ENCODE measurements at places on chromosomes 11 and 22. TPM values are rescaled to one million over a fixed set of nuclear protein-coding genes. Genes with fewer than 3 reads are reported as not detected.

The RCOR2 gene
- 0.37 TPM for total RNA-seq

The SLC25A45 gene
- 2.9 TPM for total RNA-seq

GRCh38 chr11:116112087-116112935 lies 608.1 kb upstream of the CADM1 start:
- no peak overlapping the region for H3K4me3 ChIP-seq
- no peaks in the 10 kb centered on the region for H3K36me3 ChIP-seq
- DNase-seq: no peak
- no peak overlapping the region for H3K27ac ChIP-seq
- H3K27me3 ChIP-seq: peaks cover 13% of the 10 kb centered on the region

- peak overlapping the region; percentile 98 for H3K27ac ChIP-seq
- H3K4me3 ChIP-seq: peak overlapping the region; percentile 97
These were observed 3.9 kb downstream of the MYEOV start for GRCh38 chr11:69297787-69298266.

The OR5AR1 gene
- not detected for total RNA-seq

DNA sequence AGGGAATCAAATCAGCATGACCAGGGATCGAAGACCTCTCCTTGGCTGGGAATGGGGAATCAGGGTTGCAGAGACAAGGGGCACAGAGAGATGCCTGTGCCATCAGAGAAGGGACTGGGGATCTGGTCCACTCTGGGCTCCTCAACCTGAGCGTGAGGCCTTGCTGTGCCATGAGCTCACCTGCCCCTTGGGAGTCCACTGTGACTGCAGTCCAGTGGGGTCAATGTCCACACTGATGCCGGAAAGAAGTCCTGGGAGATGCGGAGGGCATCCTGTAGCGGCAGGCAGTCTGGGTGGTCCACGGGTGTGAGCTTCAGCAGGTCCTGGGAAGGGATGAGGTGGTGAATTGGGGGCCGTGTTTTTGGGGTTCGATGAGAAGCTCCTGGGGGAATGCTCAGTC lies 7.3 kb upstream of the RGL4 start:
- peaks cover 9% of the 10 kb centered on the region for H3K4me1 ChIP-seq
- H3K27ac ChIP-seq: no peak overlapping the region
- no peak overlapping the region for H3K4me3 ChIP-seq
- H3K36me3 ChIP-seq: peaks cover 8% of the 10 kb centered on the region
- H3K27me3 ChIP-seq: no peaks in the 10 kb centered on the region

GRCh38 chr22:23219822-23220484 lies 39.6 kb downstream of the BCR start:
- DNase-seq: peak; percentile 64
- no peaks in the 10 kb centered on the region for H3K27me3 ChIP-seq
- peak overlapping the region; percentile 34 for H3K4me3 ChIP-seq
- peaks cover 5% of the 10 kb centered on the region for H3K36me3 ChIP-seq

DNA sequence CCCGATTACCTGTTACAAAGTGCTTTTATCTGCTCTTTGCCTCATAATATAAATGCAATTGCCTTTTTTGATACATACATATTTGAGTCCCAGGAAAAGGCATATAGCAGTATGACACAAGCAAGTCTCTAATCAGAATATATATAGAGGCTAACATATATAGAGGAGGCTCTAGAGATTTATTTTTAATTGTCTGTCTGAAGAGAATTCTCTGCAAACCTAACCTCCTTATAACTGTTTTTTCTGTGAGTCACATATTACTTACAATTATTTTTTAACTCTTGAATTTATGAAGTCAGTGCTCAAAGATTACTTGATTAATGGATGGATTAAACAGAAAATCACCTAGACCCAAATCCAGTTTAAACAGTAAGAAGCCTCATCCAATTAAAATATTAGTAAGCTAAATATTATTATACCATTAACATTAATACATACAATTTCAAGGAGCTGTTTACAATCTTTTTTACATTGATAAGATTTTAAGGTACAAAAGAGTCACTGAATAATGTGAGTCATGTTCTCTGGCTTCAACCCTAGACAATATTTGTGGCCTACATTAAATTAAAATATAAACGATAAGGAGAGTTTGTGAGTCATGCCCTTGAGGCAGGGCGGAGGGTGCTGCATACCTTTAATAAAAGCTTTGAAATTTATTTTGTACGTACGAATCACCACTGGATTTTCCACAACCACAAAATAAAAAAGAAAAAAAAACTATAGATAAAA lies 19.2 kb upstream of the MMP13 start:
- H3K36me3 ChIP-seq: no peaks in the 10 kb centered on the region
- no peak overlapping the region for H3K27ac ChIP-seq
- peak; percentile 17 for DNase-seq
- peaks cover 22% of the 10 kb centered on the region for H3K4me1 ChIP-seq
- no peak overlapping the region for H3K4me3 ChIP-seq

GRCh38 chr11:130606781-130607511 lies 158.5 kb downstream of the ADAMTS15 start:
- H3K36me3 ChIP-seq: no peaks in the 10 kb centered on the region
- no peak for DNase-seq
- H3K27ac ChIP-seq: no peak overlapping the region
- no peak overlapping the region for H3K4me3 ChIP-seq
- H3K4me1 ChIP-seq: peaks cover 2% of the 10 kb centered on the region
- no peaks in the 10 kb centered on the region for H3K27me3 ChIP-seq

GRCh38 chr11:108906826-108907225 lies 242.0 kb downstream of the DDX10 start:
- peaks cover 39% of the 10 kb centered on the region for H3K4me1 ChIP-seq
- H3K4me3 ChIP-seq: no peak overlapping the region
- H3K27ac ChIP-seq: no peak overlapping the region
- H3K27me3 ChIP-seq: no peaks in the 10 kb centered on the region
- no peak for DNase-seq
- peaks cover 7% of the 10 kb centered on the region for H3K36me3 ChIP-seq

DNA sequence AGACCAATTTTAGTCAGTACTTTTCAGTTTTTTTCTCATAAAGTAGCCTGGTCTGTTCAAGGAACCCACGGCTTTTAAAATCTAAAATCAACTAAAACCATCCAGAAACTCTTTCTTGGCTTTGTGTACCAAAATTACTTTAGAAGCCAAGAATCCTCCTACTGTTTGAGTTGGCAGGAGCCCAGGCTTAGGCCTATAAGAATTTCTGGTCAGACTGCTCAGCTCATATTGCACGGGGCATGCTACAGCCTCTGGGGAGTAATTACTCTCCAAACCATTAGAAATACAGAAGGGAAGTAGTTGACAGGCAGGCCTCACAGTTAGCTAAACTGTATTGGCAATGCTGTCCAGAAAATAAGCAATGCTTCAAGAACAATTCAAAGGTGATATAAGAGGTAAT lies 1862.9 kb upstream of the RAG2 start:
- no peak overlapping the region for H3K4me3 ChIP-seq
- no peak overlapping the region for H3K27ac ChIP-seq
- DNase-seq: no peak
- no peaks in the 10 kb centered on the region for H3K27me3 ChIP-seq

The IL18 gene
- total RNA-seq: 121 TPM

The SUSD2 gene
- total RNA-seq: 3.1 TPM

DNA sequence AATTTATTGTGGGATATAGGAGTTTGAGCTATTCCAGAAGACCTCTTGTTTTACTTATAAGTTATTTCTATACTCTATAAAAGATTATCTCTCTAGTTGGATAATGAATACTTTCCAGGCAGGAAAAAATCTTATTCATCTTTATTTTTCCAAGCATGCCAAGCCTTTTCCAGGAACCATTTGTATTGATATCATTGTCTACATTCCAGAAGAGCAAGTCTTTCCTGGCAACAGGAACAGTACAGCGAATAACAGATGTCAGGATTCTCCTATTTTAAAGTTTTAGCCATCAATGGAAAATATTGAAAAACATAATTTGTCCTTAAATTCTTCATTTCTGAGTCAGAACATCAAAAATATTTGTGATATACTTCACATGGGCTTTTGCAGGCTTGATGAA lies 5.2 kb upstream of the NXPE1 start:
- H3K27ac ChIP-seq: no peak overlapping the region
- no peak overlapping the region for H3K4me3 ChIP-seq
- H3K4me1 ChIP-seq: no peaks in the 10 kb centered on the region
- H3K36me3 ChIP-seq: no peaks in the 10 kb centered on the region

The ZP1 gene
- not detected for total RNA-seq

The IFITM1 gene
- 45.6 TPM for total RNA-seq

GRCh38 chr11:68714060-68714856 lies 29.9 kb downstream of the GAL start:
- no peak for DNase-seq
- no peak overlapping the region for H3K27ac ChIP-seq

- H3K36me3 ChIP-seq: peaks cover 11% of the 10 kb centered on the region
- H3K4me1 ChIP-seq: peaks cover 41% of the 10 kb centered on the region
- H3K4me3 ChIP-seq: peak overlapping the region; percentile 61
- peak overlapping the region; percentile 98 for H3K27ac ChIP-seq
- peak; percentile 78 for DNase-seq
- H3K27me3 ChIP-seq: no peaks in the 10 kb centered on the region
These were observed 10.8 kb upstream of the LDHA start for GRCh38 chr11:18383388-18384156.

DNA sequence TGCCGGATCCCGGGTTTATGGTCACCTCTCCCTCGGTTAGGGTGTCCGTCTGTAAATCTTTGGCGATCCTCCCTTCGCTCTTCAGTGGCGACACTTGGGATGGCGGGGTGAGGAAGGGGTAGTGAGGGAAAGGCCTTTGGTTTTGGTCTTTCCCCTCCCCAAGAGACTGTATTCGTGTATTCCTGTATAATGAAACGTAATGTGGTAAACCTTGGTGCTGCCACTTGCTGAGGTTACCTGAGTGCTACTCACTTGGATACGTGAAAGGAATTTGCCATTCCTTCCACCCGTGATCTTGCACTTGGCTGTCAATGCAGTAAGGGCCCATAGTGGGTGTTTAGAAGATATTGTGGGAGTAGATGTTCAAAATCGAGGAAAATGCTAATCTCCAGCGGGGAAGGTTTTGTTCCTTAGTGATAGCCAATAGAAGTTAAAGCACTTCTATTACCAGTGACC lies 578 bp upstream of the NUP160 start:
- H3K27ac ChIP-seq: peak overlapping the region; percentile 89
- DNase-seq: no peak
- H3K27me3 ChIP-seq: no peaks in the 10 kb centered on the region
- peaks cover 22% of the 10 kb centered on the region for H3K4me1 ChIP-seq
- H3K4me3 ChIP-seq: peak overlapping the region; percentile 87

DNA sequence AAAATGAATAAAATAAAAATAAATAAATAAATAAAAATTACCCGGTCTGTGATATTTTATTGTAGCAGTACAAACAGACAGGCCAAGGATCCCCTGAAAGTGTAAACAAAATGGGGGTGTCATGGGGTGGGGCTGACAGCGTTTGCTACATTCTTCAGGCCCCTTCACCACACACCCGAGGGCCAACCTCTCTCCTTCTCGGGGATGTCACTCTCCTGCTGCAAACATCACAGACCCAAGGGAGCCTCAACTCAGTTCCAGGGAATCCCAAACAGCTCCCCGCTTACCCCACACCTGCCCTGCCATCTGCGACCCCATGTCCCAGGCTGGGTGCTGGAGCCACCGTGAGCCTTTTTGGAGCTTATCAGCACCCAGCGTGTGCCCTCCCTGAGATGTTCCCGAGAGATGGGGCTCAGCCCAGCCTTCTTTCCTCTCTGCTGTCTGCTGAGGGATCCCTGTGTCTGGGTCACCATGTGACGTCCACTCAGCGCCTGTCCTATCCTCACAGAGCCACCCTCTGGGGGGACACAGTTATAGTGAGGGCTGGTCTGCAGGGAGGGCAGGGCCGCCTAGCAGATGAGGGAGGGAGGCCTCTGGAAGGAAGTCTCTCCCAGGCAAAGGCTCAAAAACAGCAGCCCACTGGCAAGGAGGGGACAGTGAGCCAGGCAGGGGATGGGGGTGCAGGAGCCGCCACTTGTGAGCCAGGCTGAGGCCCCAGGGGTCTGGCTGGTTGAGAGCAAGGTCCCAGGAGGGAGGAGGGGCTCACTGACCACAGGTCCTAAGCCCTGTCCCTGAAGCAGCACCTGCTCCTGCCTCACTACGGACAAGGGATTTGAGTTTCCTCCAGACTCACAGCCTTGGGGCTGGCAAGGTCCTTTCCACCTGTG lies 1041.6 kb downstream of the BRD1 start:
- H3K27me3 ChIP-seq: no peaks in the 10 kb centered on the region
- H3K27ac ChIP-seq: no peak overlapping the region
- no peaks in the 10 kb centered on the region for H3K4me1 ChIP-seq
- DNase-seq: no peak
- no peak overlapping the region for H3K4me3 ChIP-seq

The CXCR5 gene
- not detected for total RNA-seq

The IGLL1 gene
- total RNA-seq: not detected

DNA sequence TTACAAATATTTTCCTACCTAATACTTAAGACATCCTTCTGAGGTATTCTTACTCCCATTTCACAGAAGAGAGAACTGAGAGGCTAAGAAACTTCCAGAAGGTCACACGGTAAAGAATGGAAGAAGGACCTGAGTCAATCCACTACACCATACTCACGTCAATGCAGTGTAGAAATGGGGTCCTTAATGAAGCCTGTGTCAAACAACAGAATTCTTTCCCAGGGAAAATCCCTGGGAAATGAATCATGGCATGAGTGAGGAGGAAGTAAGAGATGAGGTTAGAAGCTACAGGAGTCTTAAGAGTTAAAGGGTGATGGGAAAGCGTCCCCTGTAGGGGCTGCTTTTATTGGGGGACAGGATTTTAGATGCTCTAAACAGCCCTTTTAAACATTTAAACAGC lies 147.9 kb downstream of the C11orf91 start:
- H3K36me3 ChIP-seq: no peaks in the 10 kb centered on the region
- DNase-seq: no peak
- peaks cover 6% of the 10 kb centered on the region for H3K4me1 ChIP-seq
- H3K4me3 ChIP-seq: no peak overlapping the region
- H3K27ac ChIP-seq: no peak overlapping the region

GRCh38 chr11:9222654-9223053 lies 42.5 kb downstream of the DENND5A start:
- H3K4me3 ChIP-seq: no peak overlapping the region
- no peak for DNase-seq

DNA sequence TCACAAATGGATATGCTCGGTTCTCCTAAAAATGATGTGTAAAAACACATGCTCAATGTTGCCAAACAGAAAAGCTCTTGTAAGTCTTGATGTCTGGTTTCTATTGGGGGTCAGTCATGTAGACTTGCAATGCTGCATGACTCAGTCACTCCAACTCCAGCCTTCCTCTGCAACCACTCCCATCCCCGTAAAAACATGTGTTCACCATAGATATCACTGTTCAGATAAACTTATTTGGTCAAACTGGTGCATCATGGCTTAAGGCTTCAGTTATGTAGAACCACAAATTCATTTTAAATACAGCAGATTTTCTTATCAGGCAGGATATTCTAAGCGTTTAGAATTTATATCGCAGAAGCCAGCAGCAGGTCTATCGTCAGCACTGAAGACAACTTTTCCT lies 298.4 kb upstream of the LUZP2 start:
- DNase-seq: no peak
- H3K27ac ChIP-seq: no peak overlapping the region
- no peaks in the 10 kb centered on the region for H3K27me3 ChIP-seq
- H3K4me3 ChIP-seq: no peak overlapping the region

The ZNRF3 gene
- total RNA-seq: 23.7 TPM

DNA sequence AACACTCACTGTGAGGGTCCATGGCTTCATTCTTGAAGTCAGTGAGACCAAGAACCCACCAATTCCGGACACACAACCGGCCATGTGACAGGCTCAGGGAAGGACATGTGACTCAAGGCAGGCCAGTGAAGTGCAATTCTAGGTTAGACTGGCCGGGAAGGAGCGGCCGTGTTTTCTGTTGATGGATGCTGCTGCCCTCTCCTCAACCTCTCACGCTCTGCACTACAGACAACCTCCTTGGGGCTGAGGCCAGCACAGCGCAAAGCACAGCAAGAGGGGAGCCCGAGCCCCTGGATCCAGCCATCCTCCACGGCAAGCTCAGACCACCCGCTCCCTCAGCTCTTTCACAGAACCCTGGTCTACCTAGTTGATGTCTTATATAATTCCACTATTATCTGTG lies 2.8 kb downstream of the NUDT8 start:
- H3K36me3 ChIP-seq: peaks cover 11% of the 10 kb centered on the region
- no peak overlapping the region for H3K4me3 ChIP-seq
- H3K27ac ChIP-seq: no peak overlapping the region
- DNase-seq: no peak

All from Calu3 (cell line).